ENCODE measurements at places on chromosomes 3 and 15.
A peak's percentile ranks its signal among the peaks of the same experiment; 100 is the strongest.

DNA sequence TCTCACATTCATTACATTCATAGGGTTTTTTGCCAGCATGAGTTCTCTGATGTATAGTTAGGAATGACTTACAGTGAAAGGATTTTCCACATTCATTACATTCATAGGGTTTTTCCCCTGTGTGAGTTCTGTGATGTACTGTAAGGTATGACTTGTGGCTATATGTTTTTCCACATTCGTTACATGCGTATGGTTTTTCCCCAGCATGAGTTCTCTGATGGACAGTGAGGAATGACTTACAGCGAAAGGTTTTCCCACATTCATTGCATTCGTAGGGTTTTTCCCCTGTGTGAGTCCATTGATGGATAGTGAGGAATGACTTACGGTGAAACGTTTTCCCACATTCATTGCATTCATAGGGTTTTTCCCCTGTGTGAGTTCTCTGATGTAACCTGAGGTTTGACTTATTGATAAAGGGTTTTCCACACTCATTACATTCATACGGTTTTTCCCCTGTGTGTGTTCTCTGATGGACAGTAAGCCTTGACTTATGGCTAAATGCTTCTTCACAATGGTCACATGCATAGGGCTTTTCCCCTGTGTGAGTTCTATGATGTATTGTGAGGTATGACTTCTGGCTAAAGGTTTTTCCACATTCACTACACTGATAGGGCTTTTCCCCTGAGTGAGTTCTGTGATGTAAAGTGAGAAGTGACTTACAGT lies 47.4 kb downstream of the ZNF717 start:
- DNase-seq = no peak

DNA sequence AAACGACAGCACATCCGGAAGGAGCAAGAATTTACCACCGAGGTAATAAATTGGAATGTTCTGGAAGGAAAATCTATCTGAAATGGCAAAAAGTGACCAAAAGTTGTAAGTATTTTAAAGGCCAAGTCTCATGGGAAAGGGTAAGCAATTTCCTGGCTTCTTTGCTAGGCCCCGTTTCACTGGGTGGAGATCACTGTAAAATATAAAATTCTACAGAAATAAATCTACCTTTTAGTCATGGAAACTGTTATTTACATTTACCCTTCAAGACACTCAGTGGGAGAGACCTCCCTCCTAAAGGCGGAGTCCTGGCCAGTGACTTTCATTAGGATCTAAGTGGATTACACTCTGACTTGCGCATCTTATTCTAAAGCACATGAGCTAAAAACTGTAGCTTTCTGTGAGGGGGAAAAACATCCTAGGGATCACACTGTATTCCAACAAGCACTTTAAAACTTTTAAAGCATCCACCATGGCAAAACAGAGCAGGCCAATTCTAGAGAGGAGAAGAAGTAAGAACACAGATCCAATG lies 28.8 kb downstream of the LYZL4 start:
- DNase-seq = no peak

DNA sequence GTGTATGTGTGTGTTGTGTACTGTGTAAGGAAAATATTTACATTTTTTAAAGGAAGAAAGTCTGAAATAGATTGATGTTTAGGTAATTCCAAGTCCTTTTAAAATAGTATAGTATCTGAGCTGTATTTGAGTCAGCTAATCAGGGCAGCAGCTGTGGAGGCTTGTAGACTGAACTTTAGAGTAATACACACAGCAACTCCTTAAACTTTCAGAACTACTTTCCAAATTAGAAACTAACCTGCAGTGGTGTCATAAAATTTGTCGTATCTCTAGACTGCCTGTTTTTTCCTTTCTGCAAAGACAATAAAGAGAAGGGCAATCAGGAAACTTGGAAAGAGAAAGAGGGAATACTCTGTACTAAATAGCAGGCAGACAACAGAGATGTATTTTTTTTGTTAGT lies 391.0 kb upstream of the AZI2 start:
- DNase-seq = no peak

DNA sequence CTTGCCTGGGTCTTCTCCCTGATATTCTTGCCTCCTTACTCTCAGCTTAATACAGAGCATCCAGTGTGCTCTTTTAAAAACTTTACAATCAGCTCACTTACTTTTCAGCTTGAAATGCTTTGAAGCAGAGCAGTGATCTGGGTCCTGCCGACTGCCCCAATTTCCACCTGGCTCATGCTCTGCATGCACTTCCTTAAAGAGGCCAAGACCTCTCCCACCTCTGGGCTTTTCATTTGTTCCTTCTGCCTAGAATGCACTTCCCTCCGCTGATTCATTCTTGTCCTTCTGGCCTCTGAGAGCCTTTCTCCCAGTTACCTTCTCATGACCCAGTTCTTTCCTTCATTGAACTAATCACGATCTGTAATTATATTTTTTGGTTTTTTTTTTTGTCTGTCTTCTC lies 1.9 kb upstream of the CCNDBP1 start:
- DNase-seq = no peak

GRCh38 chr3:53375019-53375418 lies 27.7 kb upstream of the DCP1A start:
- DNase-seq = peak; percentile 68

Measured in right forelimb (tissue), 1 donor.